ENCODE measurements at places on chromosomes 4 and X.

DNA sequence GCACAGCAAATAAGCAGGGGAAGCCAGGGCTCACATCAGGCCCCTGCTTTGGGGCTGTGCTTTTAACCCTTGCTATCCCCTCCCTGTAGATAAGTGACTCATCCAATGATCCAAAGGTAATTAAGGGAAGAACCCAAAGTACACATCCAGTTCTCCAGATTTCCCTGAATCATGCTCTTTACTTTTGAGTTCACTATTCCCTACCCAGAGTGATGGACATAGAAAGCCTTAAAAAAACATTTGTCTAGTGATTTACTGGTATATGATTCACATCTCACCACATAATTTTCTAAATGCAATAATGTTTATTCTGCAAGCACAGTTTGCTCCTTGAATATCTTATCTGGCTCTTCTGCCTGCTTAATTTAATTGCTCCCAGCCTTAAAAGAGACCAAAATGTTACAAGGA lies 136.2 kb downstream of the PPP3CA start:
- DNase-seq: no peak

- DNase-seq: no peak
Observed at GRCh38 chr4:175369087-175369486, 443.0 kb downstream of the GPM6A start.

GRCh38 chr4:123804196-123804721 lies 407.7 kb downstream of the SPRY1 start:
- no peak for DNase-seq

- no peak for DNase-seq
Observed at GRCh38 chrX:106710771-106711170, 15.7 kb upstream of the RNF128 start.

Measured in NCI-H748 treated with DMSO at 0.1 percent for 48 hours (cell line).